A673 (cell line): ENCODE measurements at places on chromosomes 12 and 14.

- DNase-seq, result no peak
- no peaks in the 10 kb centered on the region for H3K36me3 ChIP-seq
- no peak overlapping the region for H3K4me3 ChIP-seq
- H3K27me3 ChIP-seq, result no peaks in the 10 kb centered on the region
Measured at GRCh38 chr12:130216031-130216430, 53.8 kb downstream of the FZD10 start.

DNA sequence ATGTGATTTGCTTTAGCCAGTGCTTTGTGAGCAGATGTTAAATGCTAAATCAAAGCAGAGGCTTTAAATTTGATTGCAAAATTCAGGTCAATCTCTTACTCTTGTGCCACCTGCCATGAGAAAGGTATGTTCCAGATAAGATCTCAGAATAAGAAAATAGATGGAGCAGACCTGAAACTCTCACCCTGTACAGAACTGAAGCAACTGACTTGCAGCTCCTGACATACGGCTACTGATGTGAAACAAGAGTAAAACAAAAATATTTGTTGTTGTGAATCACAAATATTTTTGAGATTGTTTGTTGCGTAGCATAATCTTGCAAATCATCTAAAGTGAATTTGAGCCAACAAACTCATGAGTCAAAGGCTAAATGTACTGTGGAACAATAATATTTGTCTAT lies 3.5 kb upstream of the OSBPL8 start:
- H3K4me1 ChIP-seq, result peaks cover 12% of the 10 kb centered on the region
- no peak overlapping the region for H3K4me3 ChIP-seq
- no peak for DNase-seq
- H3K36me3 ChIP-seq, result no peaks in the 10 kb centered on the region
- no peaks in the 10 kb centered on the region for H3K27me3 ChIP-seq

DNA sequence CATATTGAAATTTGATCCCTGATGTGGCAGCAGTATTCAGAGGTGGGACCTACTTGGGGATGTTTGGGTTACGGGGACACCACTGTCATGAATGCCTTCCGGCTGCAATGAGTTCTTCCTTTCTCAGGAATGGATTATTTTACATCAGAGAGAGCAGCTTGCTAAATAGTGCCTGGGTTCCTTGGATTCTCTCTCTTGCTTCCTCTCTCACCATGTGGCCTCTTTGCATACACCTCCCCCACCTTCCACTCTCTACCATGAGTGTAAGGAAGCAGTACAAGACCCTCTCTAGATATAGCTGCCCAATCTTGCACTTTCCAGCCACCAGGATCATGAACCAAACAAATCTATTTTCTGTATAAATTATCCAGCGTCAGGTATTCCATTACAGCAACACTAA lies 15.4 kb upstream of the SCAF11 start:
- no peaks in the 10 kb centered on the region for H3K4me1 ChIP-seq
- DNase-seq, result no peak
- no peaks in the 10 kb centered on the region for H3K27me3 ChIP-seq
- no peak overlapping the region for H3K27ac ChIP-seq

GRCh38 chr12:27276275-27276674 lies 32.2 kb downstream of the STK38L start:
- H3K4me3 ChIP-seq, result no peak overlapping the region
- H3K27me3 ChIP-seq, result no peaks in the 10 kb centered on the region
- H3K4me1 ChIP-seq, result no peaks in the 10 kb centered on the region
- H3K27ac ChIP-seq, result no peak overlapping the region
- H3K36me3 ChIP-seq, result no peaks in the 10 kb centered on the region

DNA sequence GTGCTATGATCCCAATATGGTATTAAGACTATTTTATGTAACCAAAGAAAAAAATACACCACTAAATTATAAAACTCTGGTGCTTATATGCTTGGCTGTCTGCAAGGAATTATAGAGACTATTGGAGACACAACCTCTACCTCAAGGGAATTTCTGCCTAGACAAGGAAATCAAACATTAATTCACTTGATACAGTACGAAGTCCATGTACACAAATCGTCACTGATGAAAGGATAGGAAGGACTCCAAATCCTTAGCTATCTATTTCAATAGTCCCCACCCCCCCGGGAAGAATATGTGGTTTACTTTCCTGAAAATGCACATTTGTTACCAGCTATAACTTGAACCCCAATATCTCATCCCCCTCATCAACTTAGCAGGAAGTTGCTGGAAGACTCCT lies 21.9 kb downstream of the RTN1 start:
- H3K4me1 ChIP-seq, result no peaks in the 10 kb centered on the region
- DNase-seq, result no peak
- H3K27me3 ChIP-seq, result no peaks in the 10 kb centered on the region
- H3K4me3 ChIP-seq, result no peak overlapping the region

GRCh38 chr12:118842866-118843265 lies 138.5 kb upstream of the SRRM4 start:
- no peaks in the 10 kb centered on the region for H3K4me1 ChIP-seq
- no peak for DNase-seq
- H3K36me3 ChIP-seq, result no peaks in the 10 kb centered on the region
- no peak overlapping the region for H3K4me3 ChIP-seq
- H3K27ac ChIP-seq, result no peak overlapping the region
- H3K27me3 ChIP-seq, result peaks cover 5% of the 10 kb centered on the region

GRCh38 chr14:65329481-65329880 lies 83.0 kb upstream of the FUT8 start:
- H3K4me3 ChIP-seq, result no peak overlapping the region
- H3K36me3 ChIP-seq, result no peaks in the 10 kb centered on the region
- no peaks in the 10 kb centered on the region for H3K4me1 ChIP-seq
- no peaks in the 10 kb centered on the region for H3K27me3 ChIP-seq
- no peak overlapping the region for H3K27ac ChIP-seq

DNA sequence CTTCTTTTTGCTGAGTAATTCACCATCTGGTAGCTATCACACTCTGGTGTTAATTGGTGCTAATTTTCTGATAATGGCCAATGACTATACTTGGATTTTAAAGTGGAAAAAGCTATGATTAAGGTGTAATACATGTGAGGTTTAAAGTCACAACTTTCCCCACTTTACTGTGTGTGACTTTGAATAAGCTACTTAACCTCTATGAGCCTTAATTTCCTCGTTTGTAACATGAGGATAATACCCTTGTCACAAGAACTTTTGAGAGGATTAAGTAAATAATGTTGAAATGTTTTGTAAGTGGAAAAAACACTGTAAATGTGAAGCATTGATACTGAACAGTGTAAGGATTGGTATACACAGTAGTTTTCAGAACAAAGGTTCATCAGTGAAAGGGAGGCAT lies 65.3 kb downstream of the MSRB3 start:
- no peaks in the 10 kb centered on the region for H3K27me3 ChIP-seq
- no peaks in the 10 kb centered on the region for H3K36me3 ChIP-seq
- peaks cover 5% of the 10 kb centered on the region for H3K4me1 ChIP-seq
- H3K4me3 ChIP-seq, result no peak overlapping the region

DNA sequence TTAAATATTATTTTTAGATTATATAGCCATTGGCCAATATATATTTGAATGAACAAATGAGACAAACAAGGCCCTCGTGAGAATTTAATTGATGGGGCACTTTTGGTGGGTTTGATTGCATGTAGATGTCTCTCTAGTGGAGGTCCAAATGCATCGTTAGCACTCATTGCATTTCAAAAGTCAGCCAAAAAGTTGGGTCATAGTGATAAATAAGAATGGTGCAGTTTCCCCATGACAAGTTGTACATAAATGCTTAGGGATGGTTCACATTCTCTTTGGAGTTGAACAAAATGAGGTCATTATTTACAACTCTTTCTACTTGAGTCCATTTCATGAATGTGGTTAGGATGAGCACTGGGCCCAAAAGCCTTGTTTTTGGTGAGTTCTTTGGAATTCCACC lies 1.0 kb downstream of the BEST3 start:
- H3K27me3 ChIP-seq, result no peaks in the 10 kb centered on the region
- no peaks in the 10 kb centered on the region for H3K4me1 ChIP-seq
- H3K36me3 ChIP-seq, result no peaks in the 10 kb centered on the region
- no peak for DNase-seq

DNA sequence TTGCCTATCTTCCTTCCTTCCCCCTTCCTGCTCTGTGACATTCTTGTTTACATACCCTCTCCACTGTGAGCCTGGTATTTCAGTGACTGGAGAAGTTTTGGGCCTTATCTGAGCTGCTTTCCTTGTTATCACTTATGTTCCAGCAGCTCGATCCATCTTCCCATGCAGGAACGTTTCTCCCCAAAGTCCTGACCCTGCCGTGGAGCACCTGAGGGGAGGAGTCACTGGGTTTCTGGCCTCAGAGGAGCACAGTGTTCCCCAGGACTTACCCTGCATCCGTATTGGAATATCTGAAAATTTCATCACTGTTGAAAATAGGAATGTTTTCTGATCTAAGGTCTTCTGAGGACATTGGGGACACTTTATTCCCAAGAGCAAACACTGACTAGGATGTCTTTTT lies 141.8 kb downstream of the CACNA1C start:
- H3K4me1 ChIP-seq, result peaks cover 10% of the 10 kb centered on the region
- H3K4me3 ChIP-seq, result no peak overlapping the region
- no peak overlapping the region for H3K27ac ChIP-seq
- H3K36me3 ChIP-seq, result no peaks in the 10 kb centered on the region
- no peak for DNase-seq

- no peaks in the 10 kb centered on the region for H3K27me3 ChIP-seq
- peak overlapping the region; percentile 3 for H3K4me3 ChIP-seq
- peak; percentile 95 for DNase-seq
- H3K4me1 ChIP-seq, result peaks cover 39% of the 10 kb centered on the region
Measured at GRCh38 chr14:72451054-72451972, 442.6 kb downstream of the DPF3 start.

DNA sequence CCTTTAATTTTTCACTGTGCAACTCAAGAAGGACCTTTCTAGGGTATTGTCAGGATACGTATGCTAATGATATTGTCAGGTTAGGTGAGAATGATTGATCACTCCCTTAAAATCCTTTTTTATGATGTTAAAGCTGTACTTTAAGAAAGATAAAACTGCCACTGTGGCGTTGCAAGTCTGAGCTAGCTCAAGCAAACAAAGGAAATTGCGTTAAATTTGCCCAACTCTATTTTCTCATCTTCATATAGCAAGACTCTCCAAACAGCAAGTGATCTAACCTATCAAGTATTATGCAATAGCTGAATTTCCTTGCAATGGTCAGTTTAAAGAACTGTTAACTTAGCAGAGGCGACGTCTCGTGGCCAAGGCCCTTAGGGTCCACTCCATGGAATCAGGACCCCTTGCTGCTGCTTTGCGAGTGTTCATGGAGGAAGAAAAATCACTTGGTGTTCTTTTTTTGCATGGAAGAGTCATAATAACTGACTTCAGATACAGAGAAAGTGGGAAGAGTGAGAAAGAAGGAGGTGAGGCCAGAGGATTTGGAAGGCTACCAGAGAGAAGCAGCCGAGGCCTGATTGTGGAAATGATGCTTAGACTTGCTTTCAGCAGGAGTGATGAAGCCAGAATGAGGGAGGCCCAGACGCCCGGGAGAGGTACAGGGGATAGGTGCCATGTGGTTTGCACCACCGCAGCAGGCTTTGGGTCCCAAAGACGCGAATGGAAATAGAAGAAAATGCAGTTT lies 2.5 kb downstream of the TRAF3 start:
- peaks cover 22% of the 10 kb centered on the region for H3K4me1 ChIP-seq
- peak overlapping the region; percentile 7 for H3K27ac ChIP-seq

DNA sequence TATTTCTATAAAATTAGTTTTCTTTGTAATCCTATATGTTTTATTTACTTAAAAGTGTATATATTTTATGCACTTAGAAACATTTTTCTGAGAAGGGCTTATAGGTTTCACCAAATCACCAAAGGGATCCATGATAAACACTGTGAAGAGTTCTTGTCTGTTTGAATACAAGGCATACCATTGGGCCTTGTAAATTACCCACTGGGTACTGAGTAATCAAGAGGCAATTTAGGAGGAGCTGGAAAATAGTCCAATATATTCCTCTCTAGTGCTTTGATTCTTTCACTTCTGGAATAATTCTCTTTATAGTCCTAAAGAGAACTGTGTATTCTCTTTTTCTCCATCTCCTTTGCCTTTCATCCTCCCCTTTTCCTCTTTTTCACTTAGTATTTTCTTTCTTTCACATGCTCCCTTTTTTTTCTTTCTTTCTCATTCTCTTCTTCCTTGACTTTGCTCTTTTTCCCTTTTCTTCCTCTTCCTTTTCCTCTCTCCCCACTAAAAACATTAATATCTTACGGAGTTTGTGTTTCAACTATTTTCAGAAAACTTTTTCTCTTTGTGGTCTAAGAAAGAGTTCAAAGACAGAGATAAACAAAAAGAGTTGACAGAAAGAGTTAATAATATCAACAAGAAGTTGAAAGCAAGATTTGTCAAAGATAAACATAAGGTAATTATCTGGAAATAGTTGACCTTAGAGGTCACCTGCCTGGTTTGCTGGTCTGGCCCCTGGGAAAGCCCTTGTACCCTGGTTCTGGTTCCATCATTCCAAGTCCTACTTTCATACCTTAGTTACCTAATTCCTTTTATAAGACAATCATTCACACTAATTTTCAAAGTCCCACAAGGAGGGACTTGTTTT lies 435.3 kb downstream of the RAD51B start:
- DNase-seq, result no peak
- no peak overlapping the region for H3K27ac ChIP-seq
- peaks cover 10% of the 10 kb centered on the region for H3K4me1 ChIP-seq
- no peaks in the 10 kb centered on the region for H3K27me3 ChIP-seq

GRCh38 chr14:59439256-59439965 lies 25.8 kb downstream of the GPR135 start:
- peaks cover 3% of the 10 kb centered on the region for H3K27me3 ChIP-seq
- no peak for DNase-seq
- no peak overlapping the region for H3K27ac ChIP-seq
- H3K4me3 ChIP-seq, result no peak overlapping the region
- no peaks in the 10 kb centered on the region for H3K36me3 ChIP-seq

DNA sequence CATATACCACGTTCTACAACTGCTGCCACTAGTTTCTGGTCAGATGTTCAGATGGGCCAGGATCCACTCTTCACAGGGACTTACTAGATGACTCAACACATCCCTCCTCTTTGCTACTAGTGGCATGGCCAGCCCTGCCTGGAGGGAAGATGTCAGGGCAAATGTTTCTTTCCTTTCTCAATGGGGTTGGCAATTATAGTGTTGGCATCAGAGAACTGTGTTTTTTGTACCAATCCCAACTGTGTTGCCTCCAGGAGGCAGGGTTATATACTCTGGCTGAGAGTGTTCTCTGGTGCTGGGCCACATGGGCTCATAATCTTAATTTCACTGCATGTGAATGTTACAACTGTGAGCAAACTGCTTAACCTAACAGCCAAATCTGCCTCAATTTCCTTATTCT lies 69.9 kb upstream of the AVPR1A start:
- H3K27me3 ChIP-seq, result no peaks in the 10 kb centered on the region
- no peak for DNase-seq
- H3K4me1 ChIP-seq, result no peaks in the 10 kb centered on the region
- H3K27ac ChIP-seq, result no peak overlapping the region

- no peaks in the 10 kb centered on the region for H3K4me1 ChIP-seq
- no peak for DNase-seq
- no peak overlapping the region for H3K27ac ChIP-seq
- H3K36me3 ChIP-seq, result no peaks in the 10 kb centered on the region
- no peaks in the 10 kb centered on the region for H3K27me3 ChIP-seq
Measured at GRCh38 chr12:91920276-91920675, 225.4 kb downstream of the BTG1 start.

GRCh38 chr14:31613188-31613587 lies 52.0 kb downstream of the NUBPL start:
- no peaks in the 10 kb centered on the region for H3K36me3 ChIP-seq
- no peaks in the 10 kb centered on the region for H3K27me3 ChIP-seq
- no peaks in the 10 kb centered on the region for H3K4me1 ChIP-seq
- H3K4me3 ChIP-seq, result no peak overlapping the region
- no peak overlapping the region for H3K27ac ChIP-seq
